ENCODE measurements at places on chromosomes 12 and 14.

GRCh38 chr12:132449565-132450417 is 40.2 kb upstream of the FBRSL1 start:
- DNase-seq: no peak

- DNase-seq: no peak
Measured at GRCh38 chr14:51430079-51430478, 190.0 kb downstream of the TMX1 start.

DNA sequence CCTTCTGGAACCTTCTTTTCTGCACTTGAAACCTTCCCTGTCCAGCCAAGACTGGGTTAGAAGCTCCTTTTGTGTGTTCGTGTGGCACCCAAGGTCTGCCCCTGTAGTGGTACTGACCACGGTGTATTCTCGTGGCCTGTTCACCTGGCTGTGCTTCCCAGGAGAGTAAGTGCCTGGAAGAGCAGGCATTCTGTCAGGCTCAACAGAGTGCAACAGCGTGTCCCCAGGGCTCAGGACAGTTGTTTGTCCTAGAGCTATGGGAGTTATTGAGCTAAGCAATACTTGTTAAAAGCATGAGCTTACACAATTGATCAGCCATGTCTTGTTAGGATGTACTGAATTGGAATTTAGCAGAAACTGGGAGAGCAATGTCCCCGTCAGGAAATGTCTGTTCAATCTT is 12.9 kb upstream of the SLC38A2 start:
- no peak for DNase-seq

DNA sequence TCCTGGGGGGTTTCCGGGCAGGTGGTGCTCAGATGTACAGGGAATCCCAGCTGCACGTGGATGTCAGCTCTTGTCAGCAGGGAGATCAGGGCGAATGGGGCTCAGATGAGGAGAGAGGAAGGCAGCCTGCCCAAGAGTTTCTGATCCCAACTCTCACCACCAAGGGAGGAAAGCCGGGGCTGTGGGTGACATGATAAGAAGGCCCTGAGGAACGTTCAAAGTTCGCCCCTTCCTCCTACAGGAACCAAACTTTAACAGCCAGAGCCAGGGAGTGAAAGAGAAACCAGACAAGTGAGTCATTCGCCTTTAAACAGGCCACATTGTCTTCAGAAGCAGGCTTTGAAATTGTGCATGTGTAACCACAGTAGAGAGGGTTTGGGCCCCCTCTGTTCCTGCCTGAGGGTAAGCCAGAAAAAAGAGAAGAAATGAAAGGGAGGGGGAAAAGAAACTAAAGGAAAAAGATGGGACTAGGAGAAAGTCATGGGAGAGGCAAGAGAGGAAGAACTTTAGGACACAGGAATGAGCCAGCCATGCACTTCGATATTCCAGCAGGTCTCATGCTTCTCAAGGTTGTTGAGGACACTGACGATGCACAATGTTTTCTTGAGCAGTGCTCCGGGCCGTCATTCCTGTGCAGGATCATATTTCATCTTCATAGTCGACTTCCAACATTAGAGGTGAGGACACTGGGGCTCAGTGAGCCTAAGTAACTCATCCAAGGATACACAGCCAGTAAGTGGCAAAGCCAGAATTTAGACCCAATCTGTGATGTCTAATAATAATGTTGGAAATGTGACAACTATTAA is 691.4 kb upstream of the TBX3 start:
- DNase-seq: no peak

- DNase-seq: peak; percentile 58
Measured at GRCh38 chr12:100128512-100128908, 14.2 kb downstream of the BLTP3B start.

DNA sequence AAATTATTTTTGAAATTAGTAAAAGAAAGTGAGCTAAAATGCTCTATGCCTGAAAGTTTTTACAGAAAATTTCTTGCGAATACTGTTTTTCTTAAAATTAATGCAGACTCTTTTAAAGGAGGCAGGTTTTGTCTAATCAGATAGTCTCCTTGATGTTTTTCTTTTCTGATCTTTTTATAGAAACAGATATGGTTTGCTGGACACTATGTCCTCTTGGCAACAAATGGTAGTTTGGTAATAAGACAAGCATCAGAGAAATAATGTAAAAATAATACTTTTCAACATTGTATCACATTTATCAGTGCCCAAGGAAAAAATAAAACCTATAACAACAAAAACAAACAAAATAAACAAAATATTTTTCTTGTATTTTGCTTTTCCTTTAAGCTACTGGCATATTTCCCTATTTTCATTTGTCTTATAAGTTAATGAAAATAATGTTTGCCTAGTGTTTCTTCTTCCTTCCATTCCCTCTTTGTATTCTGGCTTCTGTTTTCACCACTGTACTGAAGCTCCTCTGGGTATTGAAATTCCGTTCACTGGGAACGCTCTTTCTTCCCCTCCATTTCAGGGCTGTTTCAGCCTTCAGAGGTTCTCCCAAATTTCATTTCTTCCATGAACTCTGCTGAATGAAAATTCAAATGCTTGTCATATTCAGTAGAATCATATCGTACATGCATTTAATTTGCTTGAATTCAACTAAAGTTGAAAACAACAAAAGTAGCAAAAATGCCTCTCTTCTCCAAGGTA is 115.3 kb downstream of the TRMT5 start:
- no peak for DNase-seq

Data from tibial artery (tissue), 4 donors.